ENCODE measurements at places on chromosomes 12 and 14.

GRCh38 chr12:49983892-49984291 is 11.1 kb downstream of the AQP6 start:
- no peak for DNase-seq

GRCh38 chr12:111443586-111443985 is 37.9 kb downstream of the SH2B3 start:
- DNase-seq = no peak

GRCh38 chr14:32509632-32510187 is 180.6 kb downstream of the AKAP6 start:
- DNase-seq = no peak

GRCh38 chr14:32202491-32202997 is 525 bp downstream of the RNU6-8 start:
- no peak for DNase-seq

DNA sequence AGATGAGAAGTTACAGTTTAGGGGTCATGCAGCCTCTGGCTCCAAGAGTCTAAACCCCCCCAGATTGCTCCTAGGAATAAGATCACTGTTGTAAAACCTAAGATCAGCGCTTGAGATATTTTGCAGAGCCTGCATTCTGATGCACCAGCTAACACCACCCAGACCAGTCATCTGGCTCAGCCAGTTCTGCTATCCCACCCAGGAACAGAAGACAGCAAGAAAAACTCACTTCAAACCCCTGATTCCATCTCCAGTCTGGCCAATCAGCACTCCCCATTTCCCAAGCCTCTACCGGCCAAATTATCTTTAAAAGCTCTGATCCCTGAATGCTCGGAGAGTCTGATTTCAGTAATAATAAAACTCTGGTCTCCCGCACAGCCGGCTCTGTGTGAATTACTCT is 158.6 kb downstream of the ZNF664 start:
- no peak for DNase-seq

DNA sequence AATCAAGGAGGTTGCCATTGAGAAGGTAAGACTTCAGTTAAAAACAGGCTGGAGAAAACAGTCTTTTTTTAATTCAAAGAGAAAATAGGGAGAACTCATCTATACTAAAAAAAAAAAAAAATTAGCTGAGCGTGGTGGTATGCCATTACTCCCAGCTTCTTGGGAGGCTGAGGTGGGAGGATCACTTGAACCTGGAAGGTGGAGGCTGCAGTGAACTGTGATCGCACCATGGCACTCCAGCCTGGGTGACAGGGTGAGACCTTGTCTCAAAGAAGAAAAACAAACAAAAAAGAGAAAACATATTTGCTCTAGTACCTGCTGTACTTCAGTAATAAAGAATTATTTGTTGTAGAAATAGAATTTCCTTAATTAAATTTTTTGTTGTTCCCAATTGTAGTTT is 68.6 kb downstream of the DNAH10 start:
- no peak for DNase-seq

DNA sequence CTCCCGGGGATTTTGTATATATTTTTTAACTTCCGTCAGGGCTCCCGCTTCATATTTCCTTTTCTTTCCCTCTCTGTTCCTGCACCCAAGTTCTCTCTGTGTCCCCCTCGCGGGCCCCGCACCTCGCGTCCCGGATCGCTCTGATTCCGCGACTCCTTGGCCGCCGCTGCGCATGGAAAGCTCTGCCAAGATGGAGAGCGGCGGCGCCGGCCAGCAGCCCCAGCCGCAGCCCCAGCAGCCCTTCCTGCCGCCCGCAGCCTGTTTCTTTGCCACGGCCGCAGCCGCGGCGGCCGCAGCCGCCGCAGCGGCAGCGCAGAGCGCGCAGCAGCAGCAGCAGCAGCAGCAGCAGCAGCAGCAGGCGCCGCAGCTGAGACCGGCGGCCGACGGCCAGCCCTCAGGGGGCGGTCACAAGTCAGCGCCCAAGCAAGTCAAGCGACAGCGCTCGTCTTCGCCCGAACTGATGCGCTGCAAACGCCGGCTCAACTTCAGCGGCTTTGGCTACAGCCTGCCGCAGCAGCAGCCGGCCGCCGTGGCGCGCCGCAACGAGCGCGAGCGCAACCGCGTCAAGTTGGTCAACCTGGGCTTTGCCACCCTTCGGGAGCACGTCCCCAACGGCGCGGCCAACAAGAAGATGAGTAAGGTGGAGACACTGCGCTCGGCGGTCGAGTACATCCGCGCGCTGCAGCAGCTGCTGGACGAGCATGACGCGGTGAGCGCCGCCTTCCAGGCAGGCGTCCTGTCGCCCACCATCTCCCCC is 777 bp downstream of the ASCL1 start:
- no peak for DNase-seq

- DNase-seq = no peak
Measured at GRCh38 chr14:56244138-56244789, 126.1 kb downstream of the PELI2 start.

DNA sequence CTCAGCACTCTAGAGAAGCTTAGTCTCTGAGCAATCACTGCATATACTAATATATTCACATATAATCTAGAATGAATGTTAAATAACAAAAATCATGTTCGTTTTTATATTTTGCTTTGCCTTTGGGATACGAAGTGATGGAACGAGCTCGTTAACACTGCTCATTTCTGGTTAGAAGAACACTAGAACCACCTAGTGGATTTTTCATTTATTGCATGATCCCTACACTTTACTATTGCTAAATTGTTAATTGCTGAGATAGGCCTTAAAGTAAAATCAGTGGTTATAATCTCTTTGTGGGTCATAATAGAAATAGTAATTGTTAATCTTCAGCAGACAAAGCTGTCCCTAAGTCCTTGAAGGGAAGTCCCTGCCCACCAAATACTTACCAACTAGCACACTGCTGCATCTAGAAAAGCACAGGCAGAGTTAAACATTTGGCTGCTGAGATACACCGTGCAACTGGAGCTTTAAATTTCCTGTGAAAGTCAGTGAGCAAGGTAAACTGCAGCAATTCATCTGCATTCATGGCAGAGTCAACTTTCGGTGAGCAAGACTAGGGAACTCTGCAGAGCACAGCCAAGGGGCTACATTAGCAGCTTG is 353.7 kb downstream of the APAF1 start:
- no peak for DNase-seq

- no peak for DNase-seq
Measured at GRCh38 chr12:43180242-43180641, 371.8 kb downstream of the ADAMTS20 start.

DNA sequence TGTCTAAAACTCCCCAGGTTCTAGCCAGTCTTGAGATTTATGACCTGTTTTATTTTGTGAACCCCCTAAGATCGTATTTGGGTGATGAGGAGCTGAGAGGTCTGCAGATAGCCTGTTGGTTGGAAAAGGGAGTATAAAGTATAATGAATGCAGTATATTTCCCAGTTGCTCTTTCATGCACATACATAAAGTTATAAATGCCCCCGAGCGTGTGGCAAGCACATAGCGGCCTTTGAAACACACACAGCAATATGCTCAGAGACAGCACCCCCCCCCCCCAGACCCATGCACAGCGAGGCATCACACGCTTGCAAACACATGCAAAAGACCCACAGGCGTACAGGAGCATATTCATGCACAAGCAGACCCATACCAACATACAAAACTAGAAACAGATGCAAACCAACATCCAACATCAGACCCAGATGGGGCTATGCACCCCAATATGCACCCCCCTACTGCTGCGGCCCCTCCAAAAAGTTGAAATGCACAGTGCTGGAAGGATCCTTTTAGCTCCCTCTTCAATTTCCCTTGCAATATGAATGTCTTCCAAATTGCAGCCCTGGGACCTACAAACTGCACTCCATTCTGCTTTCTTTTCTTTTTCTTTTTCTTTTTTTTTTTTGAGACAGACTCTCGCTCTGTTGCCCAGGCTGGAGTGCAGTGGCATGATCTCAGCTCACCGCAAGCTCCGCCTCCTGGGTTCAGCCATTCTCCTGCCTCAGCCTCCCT is 82.2 kb upstream of the TBX3 start:
- no peak for DNase-seq

- DNase-seq = no peak
Measured at GRCh38 chr12:110948041-110948440, 27.7 kb upstream of the MYL2 start.

GRCh38 chr14:47332939-47333338 is 342.5 kb downstream of the MDGA2 start:
- no peak for DNase-seq

GRCh38 chr12:30500532-30500931 is 195.1 kb downstream of the IPO8 start:
- no peak for DNase-seq

DNA sequence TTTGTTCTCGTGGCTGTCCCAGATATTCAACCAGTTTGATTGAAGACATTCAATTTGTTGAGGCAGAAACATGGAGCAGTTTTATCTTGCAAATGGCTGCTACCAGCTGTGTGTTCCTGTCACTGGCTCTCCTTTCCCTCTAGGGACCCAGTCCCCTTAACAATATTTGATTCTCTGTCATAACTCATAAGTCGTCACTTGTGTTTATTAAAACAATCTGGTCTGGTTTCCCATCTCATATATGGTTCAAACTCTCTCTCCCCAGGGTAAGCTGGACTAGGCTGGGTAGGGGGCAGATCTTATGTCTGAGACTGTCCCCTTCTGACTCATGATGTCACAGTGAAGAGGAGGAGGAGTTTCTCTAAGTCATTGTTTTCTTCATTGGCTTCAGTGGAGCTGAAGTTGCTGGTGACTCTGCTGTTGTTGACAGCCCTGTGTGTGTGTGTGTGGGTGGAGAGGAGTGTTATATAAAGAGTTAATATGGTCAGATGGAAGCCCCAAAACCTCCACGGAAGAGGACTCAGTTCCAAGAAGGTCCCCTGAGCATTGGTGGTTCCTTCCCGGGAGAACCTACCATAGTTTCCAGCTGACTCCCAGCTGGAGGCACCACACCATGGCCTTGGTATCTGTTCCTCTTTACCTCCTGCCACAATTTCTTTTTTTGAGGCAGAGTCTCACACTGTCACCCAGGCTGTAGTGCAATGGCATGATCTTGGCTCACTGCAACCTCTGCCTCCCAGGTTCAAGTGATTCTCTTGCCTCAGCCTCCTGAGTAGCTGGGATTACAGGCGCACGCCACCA is 16.1 kb upstream of the GNG2 start:
- DNase-seq = no peak

DNA sequence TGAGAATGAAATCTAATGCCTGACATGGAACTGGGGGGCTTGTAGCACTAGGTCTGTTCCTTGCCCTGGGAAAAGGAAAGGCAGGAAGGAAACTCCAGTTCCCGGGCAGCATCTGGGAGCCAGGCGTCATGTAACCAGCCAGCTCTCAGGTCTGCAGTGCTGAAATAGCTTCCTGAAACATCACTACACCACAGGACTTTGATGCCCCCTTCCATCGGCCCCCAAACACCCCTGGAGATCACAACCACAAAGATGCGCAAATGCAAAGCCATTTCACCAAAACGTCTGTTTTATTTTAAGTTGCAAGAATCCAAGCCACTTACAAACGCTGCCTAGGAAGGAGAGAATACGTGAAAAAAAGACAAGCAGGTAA is 40.9 kb downstream of the KCTD10 start:
- DNase-seq = no peak
